Stimulated activated CD4-positive, alpha-beta T cell treated with anti-CD3 and anti-CD28 coated beads, Interleukin-2, amount 100 ng/mL, for 4 hours (primary cell): ENCODE measurements at places on chromosomes 16 and 17.

DNA sequence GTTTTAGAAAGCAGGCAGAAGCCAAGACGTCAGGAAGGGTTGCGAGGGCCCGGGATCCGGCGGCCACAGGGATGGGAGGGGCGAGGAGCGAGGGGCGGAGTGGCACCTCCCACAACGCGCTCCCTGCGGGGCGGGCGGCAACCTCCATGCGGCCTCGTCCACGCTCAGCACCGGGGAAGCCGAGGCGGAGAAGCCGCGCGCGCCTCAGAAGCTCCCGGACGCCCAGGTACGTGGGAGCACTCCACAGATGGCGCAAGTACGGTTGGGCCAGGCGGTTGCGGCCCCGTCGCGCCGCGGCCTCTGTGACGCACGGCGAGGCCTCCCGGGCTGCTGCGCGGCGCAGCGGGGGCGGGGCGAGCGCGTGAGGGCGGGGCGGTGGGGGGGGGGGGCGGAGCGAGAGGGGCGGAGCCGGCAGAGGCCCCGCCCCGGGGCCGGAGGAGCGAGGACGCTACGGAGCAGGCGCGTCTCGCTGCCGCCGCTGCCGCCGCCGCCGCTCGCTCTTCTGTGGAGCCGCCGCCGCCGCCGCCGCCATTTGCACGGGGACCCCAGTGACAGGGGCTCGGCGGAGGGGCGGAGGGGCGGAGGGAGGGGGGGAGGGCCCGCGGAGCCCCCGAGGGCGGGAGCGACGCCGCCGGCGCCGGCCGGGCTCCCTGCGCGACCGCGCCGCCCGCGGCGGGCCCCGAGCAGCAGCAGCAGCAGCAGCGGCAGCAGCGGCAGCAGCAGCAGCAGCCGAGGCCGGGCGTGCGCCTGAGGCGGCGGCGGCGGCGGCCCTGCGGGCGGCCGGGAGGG, at the start of gene TENT4B:
TENT4B (plus strand) TSS at position 500 of the 789 bp plus-strand sequence. CDS start 316 bp downstream, outside the sequence.
- DNase-seq: peak; percentile 78

DNA sequence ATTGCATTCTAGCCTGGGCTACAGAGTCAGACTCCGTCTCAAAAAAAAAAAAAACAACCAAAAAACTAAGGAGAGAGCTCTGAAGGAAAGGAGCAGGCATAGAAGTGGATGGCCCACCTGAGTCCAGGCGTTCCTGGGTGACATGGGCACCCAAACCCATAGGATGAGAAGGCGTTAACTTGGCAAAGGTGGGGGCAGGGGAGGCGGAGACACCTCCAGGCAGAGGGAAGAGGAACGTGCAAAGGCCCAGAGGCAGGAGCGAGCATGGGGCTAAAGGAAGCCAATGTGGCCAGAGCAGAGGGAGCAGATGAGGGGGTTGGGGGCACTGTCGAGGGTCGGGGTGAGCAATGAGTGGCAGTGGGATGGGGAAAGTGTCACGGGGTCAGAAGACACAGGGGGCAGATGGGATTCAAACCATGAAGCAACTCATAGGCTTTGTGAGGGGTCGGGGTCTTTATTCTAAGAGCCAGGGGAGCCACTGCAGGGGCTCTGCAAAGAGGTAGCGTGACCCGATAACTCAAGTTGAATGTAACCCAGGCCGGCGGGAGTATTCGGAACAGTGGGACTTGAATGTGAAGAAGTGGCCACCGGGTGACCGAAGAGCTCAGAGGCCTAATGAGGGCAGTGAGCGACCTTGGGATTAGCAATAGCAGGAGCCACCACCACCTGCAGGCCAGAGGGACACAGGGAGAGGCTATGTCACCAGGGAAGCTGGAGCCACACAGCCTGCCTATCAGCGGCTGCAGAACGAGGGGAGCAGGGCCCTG, 11.8 kb downstream of the TTYH2 start:
- no peak for DNase-seq

DNA sequence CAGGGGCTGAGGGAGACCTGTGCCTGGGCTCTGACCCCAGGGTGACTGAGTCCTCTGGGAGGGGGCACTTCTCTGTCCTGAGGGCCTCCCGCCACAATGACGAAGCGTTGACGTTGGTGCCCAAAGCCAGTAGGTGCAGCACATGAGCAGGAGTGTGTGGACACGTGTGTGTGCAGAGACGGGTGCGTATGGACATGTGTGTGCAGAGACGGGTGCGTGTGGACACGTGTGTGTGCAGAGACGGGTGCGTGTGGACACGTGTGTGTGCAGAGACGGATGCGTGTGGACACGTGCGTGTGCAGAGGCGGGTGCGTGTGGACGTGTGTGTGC, 726 bp upstream of the CD7 start:
- DNase-seq: no peak

- DNase-seq: peak; percentile 47
Measured at GRCh38 chr16:50326835-50327465, 41.8 kb downstream of the BRD7 start.

DNA sequence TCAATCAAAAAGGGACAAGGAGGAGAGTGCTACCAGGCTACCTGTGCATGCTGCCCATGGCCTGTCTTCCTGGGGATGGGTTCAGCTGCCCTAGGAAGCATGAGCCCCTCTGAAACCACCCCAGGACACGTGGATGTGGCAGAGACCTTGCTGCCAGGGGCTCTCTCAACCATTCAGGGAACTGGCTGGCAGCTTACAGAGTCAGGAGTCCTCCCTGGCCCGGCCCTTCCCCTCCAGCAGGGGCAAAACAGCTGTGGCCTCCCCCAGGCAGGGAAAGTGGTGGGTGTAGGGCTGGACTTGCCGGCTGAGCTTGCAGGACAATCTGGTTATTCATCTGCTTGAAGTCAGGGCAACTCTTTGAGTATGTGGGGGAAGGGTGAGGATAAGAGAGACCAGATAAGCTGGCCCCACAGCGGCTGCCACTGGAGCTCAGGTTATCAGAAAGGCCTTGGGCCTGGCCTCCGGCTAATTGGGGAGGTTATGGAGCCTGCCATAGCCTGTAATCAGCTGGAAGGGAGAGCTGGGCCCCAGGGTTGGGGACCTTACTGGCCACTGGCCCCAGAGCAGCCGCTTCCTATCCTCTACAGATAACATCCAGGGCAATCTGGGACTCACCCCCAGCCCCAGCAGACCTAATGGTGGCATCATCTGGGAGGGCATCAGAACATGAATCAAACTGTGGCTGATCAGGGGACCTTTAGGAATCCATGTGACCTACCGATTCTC, 5.6 kb upstream of the TBX2 start:
- no peak for DNase-seq

- no peak for DNase-seq
Measured at GRCh38 chr16:6861815-6862477, 470.7 kb upstream of the RBFOX1 start.

DNA sequence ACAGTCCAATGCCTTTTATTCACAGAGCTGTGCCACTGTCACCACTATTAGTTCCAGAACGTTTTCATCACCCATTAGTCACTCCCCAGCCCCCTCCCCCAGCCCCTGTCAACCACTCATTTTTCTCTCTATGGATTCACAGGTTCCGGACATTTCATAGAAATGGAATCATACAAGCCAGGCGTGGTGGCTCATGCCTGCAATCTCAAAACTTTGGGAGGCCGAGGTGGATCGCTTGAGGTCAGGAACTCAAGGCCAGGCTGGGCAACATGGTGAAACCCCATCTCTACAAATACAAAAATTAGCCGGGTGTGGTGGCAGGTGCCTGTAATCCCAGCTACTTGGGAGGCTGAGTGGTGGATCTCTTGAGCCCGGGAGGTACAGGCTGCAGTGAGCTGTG, 759 bp upstream of the PAM16 start:
- no peak for DNase-seq

DNA sequence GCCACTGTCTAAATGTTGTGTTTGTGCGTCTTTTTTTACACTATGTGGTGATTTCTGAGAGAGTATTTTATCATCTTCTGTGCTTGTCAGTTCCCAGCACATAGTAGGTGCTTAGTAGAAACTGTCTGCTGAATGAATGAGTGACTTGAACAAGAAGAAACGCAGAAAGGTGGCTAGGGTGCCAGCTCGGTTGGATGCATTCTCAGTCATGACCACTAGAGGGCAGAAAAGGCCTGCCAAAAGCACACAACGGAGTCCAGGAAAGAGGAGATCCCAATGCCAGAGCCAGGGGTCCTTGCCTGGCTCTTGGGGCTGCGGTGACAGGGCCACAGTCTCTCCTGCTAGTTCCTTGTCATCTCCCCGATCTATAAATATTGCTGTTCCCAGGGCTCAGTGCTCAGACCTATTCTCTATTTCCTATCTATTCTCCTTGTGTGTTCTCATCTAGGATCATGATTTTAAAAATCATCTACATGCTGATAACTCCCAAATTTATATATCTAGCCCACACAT, 57.3 kb upstream of the CCL1 start:
- DNase-seq: peak; percentile 39

- no peak for DNase-seq
Measured at GRCh38 chr17:61411261-61412142, 11.9 kb downstream of the TBX2 start.

- DNase-seq: no peak
Measured at GRCh38 chr16:67463059-67463458, 17.9 kb downstream of the ATP6V0D1 start.

GRCh38 chr17:81999587-81999975, 22.2 kb downstream of the ASPSCR1 start:
- DNase-seq: no peak

DNA sequence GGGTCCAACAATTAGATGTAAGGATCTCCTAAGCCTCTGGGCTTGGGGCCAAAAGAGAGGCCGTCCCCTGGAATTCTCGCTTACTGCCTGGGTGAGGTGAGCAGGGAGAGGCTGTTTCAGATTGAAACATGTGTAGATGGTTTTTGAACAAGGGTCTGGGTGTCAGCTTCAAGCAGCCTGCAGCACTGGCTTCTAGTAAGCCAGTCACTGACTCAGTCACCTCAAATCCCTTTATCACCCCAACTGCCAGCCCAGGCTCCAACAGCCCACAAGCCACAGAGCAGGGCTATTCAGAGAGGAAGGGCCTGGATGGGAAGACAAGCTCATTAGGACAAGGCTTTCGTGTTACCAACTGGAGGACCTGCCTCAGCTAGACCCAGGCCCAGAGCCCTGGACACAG, 180.2 kb downstream of the CCT6B start:
- no peak for DNase-seq

- DNase-seq: no peak
Measured at GRCh38 chr17:21194703-21195102, 19.3 kb downstream of the TMEM11 start.

- DNase-seq: no peak
Measured at GRCh38 chr17:1752425-1753262, 9.2 kb upstream of the SERPINF1 start.

GRCh38 chr16:51500306-51500705, 349.2 kb upstream of the SALL1 start:
- DNase-seq: no peak

- no peak for DNase-seq
Measured at GRCh38 chr17:15883617-15884111, 61.3 kb upstream of the ADORA2B start.

- DNase-seq: no peak
Measured at GRCh38 chr17:44636562-44636961, 19.7 kb upstream of the MEIOC start.

- no peak for DNase-seq
Measured at GRCh38 chr17:40179923-40180659, 2.8 kb downstream of the RAPGEFL1 start.

GRCh38 chr17:63035695-63036094, 69.7 kb downstream of the TANC2 start:
- no peak for DNase-seq

- no peak for DNase-seq
Measured at GRCh38 chr16:25109643-25110042, 1.9 kb upstream of the LCMT1 start.

DNA sequence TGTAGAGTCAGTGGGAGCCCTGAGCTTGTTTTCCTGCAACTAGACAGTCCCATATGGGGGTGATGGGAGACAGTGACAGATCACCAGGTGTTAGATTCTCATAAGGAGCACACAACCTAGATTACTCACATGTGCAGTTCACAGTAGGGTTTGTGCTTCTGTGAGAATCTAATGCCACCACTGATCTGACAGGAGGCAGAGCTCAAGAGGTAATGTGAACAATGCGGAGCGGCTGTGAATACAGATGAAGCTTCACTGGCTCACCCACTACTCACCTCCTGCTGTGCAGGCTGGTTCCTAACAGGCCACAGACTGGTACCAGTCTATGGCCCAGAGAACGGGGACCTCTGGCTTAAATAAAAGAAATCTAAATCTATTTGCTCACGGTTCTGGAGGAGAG, 10.2 kb upstream of the HSD17B2 start:
- DNase-seq: no peak

DNA sequence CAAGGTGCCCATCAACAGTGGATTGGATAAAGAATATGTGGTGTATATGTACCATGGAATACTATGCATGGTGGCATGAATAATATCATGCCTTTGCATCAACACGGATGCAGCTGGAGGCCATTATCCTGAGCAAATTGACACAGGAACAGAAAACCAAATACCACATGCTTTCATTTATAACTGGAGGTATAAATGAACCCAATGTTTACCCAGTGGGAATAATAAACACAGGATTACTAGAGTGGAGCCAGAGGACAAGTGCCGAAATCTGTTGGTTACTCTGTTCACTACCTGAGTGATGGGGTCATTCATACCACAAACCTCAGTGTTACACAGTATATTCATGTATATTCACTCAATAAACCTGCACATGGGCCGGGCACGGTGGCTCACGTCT, 125.2 kb downstream of the CDH11 start:
- DNase-seq: no peak

DNA sequence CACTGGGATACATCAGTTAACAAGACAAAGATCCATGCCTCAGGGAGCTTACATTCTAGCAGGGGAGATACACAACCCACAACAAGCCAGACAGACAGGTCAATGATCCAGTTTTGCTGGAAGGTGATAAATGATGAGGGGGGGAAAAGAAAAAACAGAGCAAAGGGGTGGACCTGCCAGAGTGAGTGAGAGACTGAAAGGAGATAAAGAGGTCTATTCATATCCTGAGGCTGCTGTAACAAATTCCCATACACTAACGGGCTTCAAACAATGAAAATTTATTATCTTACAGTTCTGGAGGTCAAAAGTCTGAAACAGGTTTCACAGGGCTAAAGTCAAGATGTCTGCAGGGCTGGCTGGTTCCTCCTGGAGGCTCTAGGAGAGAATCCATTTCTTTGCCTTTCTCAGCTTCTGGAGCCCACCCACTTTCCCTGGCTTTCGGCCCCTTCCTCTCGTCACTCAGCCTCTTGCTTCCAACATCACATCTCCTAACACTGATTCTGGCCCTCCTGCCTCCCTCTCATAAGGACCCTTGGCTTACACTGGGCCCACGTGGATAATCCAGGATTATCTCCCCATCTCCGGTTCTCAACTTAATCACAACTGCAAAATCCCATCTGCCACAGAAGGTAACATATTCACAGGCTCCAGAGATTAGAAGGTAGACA, 81.5 kb downstream of the GAS7 start:
- no peak for DNase-seq
